GM12864 (cell line): ENCODE measurements at places on chromosomes 1 and 21.
A peak's percentile ranks its signal among the peaks of the same experiment; 100 is the strongest.

- no peak for DNase-seq
Measured at GRCh38 chr1:2393471-2393877, 1.8 kb downstream of the RER1 start.

DNA sequence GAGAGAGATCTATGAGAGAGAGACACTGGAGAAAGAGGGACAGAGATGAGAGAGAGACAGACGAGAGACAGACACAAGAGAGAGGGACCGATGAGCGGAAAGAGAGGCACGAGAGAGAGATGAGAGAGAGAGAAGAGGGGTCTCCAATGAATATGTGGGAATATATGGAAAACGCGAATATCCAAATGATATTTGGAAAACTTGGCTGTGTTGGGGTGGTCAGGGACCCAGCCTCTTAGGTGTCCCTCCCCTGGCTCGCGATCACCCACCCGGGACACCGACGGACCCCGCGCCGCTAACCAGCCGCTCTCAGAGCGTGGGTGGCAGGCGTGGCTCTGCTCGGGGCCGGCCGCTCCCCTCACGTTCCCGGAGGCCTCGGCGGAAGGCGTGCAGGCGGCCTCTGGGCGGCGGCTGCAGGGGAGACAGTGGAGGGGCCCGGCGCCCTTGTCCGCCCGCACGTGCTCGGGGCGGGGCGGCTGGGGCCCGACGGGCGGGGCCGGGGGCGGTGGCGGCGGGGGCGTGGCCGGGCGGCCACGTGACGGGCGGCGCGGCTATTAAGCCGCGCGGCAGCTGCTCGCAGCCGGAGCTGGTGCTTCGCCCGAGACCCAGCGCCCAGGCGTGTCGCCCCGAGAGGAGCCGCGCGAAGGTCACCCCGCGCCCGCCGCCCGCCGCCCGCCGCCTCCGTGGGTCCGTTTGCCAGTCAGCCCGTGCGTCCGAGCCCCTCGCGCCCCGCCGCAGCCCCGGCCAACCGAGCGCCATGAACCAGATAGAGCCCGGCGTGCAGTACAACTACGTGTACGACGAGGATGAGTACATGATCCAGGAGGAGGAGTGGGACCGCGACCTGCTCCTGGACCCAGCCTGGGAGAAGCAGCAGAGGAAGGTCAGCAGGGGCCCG lies at the start of gene ACTN2:
TSS of gene ACTN2 (plus strand) at position 583 of the 898 bp plus-strand sequence. CDS start at position 758, 175 bp downstream.
- no peak for DNase-seq

- DNase-seq = no peak
Measured at GRCh38 chr1:109024646-109025045, 17.3 kb downstream of the WDR47 start.

- no peak for DNase-seq
Measured at GRCh38 chr1:150159550-150159949, 9.8 kb downstream of the PLEKHO1 start.

- no peak for DNase-seq
Measured at GRCh38 chr21:31913182-31913608, 40.4 kb downstream of the HUNK start.

GRCh38 chr1:227273557-227273956 lies 44.7 kb downstream of the CDC42BPA start:
- no peak for DNase-seq

DNA sequence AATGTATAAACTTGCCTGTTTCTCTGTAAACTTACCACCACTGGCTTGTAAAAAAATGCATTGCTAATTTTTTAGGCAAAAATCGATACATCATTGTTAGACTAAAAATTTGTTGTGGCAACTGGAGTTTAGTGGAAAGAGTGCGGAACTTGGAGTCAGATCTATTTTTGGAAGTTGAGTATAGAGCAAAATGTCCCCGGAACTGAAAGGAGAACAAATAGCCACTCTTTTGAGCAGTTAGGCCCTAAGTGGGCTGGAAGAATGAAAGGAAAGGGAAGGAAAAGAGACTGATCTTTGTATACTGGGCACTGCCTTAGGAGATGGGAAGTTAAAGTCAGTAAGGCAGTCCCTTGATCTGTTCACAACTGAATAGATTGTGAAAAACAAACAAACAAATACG lies 30.2 kb downstream of the OPTC start:
- no peak for DNase-seq

- no peak for DNase-seq
Measured at GRCh38 chr1:177877086-177877485, 92.8 kb downstream of the SEC16B start.

GRCh38 chr1:87154384-87154783 lies 174.3 kb upstream of the LMO4 start:
- DNase-seq = no peak

- DNase-seq = no peak
Measured at GRCh38 chr1:11646317-11646716, 7.9 kb downstream of the FBXO2 start.

DNA sequence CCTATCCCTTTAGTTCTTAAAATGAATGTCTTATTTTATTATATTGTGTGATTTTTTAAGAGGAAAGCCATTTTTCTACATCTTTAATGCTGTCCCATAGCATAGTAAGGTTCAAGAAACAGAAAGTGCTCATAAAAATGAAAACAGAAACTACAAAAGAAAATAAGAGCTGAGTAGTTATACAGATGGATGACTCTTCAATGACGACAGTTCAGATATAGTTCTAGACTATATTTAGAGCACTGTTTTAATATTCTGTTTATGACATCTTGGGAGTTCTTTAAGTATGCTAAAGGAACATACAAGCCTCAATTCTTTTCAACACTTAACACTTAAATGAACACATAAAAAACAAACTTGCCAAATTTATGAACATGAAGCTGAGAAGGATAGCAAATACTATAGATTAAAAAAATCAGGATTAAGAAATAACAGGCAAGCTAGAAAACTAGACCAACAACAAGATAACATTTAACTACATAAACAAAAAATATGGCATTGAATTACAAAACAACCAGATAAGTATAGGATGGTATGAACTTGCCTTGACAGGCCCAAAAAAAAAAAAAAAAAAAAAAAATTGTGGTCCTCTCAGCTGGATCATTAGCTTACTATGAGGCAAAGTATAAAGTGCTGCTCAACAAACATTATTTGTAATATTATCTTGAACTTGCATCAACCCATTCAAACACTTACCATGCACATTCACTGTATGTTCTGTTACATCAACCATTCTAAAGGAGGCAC lies 87.9 kb downstream of the ZZZ3 start:
- DNase-seq = no peak

DNA sequence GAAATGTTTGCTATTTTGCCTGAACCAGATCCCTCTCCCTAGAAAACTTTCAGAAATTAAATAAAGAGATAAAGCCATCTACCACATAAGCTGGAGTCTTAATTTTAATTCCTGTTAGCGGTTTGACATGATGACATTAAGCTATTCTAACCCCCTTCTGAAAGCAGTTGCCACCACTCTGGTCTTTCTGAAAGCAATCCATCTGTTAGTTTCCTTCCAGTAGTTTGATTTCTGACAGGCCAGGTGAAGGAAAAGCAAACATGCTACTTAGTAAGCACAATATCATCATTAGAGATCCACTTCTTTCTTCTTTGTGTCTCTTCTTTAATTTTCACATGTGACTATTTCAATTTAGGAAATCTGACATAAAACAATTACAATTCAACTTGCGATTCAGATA lies 39.9 kb downstream of the RGL1 start:
- no peak for DNase-seq

- no peak for DNase-seq
Measured at GRCh38 chr1:195714248-195714647, 894.0 kb downstream of the KCNT2 start.

DNA sequence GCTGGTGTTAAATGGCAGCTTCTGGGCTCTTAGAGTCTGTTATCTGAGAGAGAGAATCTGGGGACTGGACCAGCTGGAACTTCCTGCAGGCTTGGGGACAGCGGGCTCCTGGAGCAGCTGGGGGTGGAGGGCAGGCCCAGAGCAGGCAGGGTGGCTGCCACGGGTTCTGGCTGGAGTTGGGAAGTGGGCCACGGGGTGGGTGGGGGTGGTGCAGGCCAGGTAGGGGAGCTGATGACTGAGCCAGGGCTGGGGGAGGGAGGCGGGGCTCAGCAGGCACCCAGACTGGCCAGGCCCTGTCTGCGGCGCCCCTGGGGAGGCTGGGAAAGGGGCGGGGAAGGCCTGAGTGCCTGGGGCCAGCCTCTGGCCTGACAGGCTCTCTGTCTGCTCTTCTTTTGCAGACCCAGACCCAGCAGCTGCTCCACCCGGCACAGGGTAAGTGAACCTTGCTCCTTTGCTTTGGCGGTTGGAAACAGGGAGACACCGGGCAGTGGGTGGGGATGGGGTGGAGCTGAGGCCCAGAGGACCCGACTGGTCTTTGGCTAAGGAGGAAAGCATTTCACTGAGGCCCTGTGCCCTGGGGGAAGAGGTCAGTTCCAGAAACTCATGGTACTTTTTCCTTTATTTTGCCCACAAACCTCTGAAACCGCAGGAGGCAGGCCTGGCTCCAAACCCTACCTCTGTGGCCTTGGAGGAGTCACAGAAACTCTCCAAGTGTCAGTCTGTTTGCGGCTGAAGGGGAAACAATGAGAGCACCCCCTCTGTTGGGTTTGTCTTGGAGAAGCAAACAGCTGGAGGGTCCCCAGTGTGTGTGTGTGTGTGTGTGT lies 48.8 kb downstream of the ARHGEF10L start:
- no peak for DNase-seq

GRCh38 chr1:151680826-151681225 lies 35.8 kb downstream of the CELF3 start:
- DNase-seq = no peak

DNA sequence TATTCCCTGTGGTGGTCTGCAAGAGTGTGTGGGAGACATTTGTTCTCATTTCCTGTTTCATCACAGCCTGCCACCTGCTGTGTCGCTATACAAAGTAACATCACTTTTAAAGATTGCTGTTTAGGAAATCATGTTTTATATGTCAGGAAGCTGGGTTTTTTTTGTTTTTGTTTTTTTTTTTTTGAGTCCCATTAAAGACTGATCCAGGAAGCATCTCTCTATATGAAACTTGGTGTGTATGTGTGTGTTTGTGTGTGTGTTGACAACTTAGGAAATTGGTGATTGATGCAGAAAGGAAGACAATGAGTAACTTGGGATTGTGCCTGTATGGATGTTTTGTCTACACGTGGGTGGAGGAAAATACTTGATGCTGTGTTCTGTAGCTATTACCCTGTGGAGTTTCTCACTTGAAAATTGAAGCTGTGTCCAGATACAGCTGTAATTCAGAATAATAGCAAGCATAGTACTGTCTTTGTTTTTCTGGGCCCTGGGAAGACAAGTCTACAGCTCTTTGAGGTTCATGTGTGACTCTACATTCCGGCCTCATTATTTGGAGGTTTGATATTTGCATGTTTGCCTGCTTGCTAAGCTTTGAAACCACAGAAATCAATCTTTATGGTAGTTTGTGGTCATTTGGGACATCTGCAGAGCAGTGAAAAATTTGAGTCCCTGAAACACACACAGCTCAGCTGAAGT lies 47.9 kb downstream of the LAMC1 start:
- DNase-seq = peak; percentile 91

GRCh38 chr1:19547814-19548213 lies 62.5 kb upstream of the CAPZB start:
- DNase-seq = no peak

DNA sequence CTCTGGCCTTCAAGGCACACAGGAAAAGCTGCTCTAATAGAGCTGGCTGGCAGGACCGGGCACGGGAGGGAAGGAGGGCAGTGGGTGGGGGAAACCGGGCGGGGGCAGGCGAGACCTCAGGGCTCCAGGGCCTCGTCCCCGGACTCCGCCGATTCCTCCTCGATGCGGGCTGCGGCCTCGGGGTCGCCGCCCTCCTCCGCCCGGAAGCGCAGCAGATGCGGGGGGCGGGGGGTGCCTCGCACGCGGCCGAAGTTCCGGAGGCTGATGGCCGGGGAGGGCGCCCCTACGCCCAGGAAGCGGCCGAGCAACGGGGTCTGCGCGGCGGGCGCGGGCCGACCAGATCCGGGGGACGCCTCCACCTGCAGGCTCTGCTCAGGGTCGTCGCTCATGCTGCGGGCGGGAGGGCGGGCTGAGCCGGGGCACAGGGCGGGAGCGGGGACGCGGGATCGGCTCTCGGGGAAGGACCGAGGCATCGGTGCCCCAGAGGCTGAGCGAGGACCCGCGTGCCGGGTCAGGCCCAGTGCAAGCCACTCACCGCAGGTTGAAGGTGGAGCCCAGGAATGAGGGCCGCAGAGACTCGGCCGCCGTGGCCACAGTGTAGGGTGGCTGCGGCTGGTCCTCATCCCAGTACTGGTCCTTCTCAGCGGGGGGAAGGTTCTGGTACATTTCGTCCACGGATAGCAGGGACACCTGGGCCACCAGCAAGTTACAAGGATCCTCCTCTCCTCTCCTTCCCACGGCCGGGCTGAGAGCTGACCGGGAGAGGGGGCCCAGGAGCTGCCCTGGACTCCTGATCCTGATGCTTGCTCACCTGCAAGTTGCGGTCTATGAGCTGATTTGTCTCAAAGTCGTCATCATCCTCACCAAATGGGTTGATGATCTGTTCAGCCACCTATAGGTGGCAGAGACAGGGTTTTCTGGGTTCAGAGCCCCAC lies 3.6 kb downstream of the BEST4 start:
- DNase-seq = no peak

GRCh38 chr1:92366040-92366395 lies 67.2 kb downstream of the RPAP2 start:
- no peak for DNase-seq

DNA sequence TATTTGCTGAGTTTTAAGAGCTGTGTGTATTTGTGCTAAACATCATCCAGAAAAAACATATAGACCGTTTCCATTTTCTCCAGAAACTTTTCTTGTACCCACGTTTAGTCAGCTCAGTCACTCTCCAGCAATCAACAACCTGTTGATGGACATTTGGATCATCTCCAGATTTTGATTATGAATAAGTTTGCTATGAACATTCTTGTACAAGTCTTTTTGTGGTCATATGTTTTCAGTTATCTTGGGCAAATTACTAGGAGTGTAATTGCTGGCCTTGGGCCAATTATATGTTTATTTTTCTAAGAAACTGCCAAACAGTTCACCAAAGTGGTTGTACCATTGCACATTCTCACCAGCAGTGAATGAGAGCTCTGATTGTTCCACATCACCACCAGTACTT lies 221.8 kb downstream of the CENPF start:
- DNase-seq = no peak

GRCh38 chr1:34829250-34829649 lies 30.3 kb downstream of the SMIM12 start:
- DNase-seq = no peak

- DNase-seq = no peak
Measured at GRCh38 chr1:3697810-3698209, 45.5 kb downstream of the TP73 start.

GRCh38 chr21:46154955-46155513 lies 345 bp downstream of the FTCD start:
- no peak for DNase-seq

DNA sequence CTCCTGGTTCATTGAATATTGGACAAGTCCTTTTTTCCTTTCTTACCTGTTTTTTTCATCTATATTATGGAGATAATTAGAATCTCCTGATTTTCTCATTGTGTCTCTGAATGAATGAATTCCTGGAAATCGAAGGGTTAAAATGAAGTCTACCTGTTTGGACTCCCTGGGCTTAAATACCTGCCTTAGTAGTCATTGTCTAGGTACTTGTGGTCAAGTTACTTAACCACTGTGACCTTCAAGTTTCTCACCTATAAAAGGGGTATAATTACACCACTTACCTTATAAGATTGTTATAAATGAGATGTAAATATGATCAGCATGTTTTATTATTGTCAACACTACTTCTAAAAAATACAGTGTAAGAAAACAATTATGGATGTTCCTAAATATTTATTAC lies 9.0 kb upstream of the TBX19 start:
- no peak for DNase-seq

GRCh38 chr1:16246961-16247360 lies 10.0 kb upstream of the CPLANE2 start:
- DNase-seq = no peak

- no peak for DNase-seq
Measured at GRCh38 chr1:156480411-156481192, 20.0 kb downstream of the MEF2D start.

GRCh38 chr1:156642265-156643048 lies 540 bp downstream of the BCAN start:
- no peak for DNase-seq
